ENCODE measurements at places on chromosomes 13 and 19.

DNA sequence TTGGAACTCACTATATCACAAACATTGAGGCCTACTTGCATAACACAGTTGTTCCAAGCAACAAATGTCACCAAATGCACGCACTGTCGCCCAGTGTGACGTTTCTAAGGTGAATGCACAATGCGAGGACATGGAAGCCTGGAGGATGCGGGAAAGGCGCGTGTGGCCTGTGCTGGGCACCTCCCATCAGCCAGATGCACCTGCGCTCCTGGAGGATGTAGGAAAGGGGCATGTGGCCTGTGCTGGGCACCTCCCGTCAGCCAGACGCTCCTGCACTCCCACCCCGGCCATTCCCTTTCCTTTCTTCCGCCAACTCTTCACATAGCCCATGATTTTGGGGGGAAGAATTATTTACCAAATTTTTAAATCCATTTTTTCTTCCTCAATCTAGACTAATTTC lies 202.4 kb upstream of the SOX1 start:
- DNase-seq = no peak

GRCh38 chr13:77398825-77399620 lies 72.1 kb upstream of the MYCBP2 start:
- DNase-seq = no peak

DNA sequence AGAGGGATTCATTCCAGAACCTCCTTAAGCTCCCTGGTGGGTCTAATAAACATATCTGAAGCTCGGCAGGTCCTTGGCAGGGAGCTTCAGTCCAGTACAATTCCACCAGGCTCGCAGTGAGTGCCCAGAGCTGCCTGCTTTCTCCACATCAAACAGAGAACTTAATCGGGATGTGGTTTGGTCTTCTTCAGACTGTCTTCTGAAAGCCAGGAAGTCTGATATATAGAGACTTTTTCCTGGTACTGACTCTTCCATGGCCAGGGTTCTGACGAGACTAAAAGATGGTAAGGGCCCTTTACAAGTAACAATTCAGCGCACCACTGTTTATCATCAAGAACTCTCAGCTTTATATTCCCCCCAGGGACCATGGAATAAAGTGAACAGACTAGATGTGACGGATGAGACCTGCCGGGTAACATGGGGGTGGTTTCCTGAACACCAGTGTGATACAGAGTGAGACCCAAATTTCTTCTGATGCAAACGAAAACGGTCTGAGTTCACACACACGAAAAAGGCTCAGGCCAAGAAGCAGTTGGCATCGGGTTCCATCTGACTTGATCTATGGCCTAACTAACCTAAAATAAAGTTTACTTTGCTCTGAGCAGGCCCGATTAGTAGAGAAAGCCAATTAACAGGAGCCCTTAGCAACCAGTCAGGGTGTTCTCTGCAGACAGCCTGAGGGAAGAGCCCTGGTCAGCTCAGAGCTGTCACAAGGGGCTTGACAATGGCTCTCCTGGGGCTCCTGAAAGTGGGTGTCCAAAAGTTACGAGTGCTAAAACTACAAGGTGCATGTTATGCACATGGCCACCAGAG lies 29.0 kb downstream of the RANBP3 start:
- no peak for DNase-seq

DNA sequence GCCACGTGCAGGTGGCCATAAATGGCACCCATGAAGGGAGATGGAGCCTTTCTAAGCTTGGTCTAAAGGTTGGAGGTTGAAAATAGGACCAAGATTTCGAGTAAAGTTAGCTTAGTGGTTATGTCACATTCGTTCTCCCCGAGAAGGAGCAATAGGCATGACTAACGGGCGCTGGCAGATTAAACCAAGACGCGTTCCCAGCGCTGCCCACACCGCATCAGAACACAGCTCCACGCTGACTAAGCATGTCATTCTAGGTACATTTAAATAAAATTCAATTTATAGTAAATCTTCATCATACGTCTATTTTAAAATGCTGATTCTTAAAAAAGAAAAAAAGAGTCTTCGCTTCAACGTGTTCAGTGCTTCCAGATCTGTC lies 95.0 kb upstream of the IRS2 start:
- no peak for DNase-seq

GRCh38 chr19:39436350-39436716 lies 584 bp upstream of the RPS16 start:
- no peak for DNase-seq

- no peak for DNase-seq
These were observed 294.1 kb downstream of the DLEU7 start for GRCh38 chr13:50549221-50549942.

- DNase-seq = no peak
These were observed 29.1 kb downstream of the NUP58 start for GRCh38 chr13:25330541-25330940.

DNA sequence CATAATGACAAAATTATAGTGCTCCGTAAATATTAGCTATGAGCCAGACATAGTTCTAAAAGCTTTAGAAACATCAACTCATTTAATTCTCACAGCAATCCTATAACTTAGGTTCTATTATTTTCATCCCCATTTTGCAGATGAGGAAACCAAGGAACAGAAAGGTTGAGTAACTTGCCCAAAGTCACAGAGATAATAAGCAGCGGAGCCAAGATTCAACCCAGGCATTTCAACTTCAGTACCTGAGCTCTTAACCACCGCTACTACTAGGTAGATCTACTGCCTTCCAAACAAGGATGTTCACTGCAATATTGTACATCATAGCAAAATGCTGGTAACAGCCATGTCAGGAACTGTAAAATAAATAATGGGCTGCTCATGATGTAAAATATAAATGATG lies 39.9 kb downstream of the ELF1 start:
- DNase-seq = no peak

GRCh38 chr19:51141181-51141580 lies 920 bp upstream of the SIGLEC7 start:
- DNase-seq = no peak

GRCh38 chr19:1668486-1669270 lies 16.3 kb upstream of the TCF3 start:
- no peak for DNase-seq

GRCh38 chr19:7570761-7571160 lies 24.9 kb upstream of the CAMSAP3 start:
- no peak for DNase-seq

- DNase-seq = no peak
These were observed 7.3 kb downstream of the PLPPR3 start for GRCh38 chr19:814152-815078.

DNA sequence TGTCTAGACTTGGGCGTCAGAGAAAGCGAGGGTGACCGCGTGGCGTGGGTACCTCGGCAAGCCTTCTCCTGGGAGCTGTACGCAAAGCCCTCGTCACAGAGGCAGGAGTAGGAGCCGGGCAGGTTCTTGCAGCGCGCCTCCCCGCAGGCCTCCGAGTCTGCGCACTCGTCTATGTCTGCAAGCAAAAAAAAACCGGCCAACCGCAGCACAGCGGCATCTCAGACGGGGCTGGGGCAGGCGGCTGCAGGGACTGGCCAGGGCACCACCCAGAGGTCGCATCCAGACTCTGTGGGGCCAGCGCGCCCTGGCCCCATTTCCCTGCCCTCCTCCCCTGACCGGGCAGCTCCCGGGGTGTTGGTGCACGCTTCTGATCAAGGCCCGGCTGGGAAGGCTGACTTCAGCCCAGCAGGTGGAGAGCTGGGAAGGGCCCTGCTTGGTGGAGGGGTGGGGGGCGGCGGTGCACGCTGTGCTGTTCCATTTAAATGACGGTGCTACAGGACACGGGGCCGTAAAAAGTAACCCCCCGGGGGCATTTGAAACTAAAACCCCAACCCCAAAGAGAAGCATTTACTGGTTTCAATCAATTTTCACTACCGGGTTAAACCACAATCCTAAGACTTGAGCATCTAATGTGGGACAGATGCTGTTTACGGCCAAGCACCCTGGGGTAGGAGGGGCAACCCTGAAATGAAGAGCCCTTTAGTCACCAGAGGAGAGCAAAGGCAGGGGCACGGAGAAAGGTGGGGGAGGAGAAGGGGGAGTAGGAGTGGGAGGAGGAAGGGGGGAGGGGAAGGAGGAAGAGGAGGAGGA lies 28.2 kb downstream of the GAS6 start:
- peak; percentile 61 for DNase-seq

DNA sequence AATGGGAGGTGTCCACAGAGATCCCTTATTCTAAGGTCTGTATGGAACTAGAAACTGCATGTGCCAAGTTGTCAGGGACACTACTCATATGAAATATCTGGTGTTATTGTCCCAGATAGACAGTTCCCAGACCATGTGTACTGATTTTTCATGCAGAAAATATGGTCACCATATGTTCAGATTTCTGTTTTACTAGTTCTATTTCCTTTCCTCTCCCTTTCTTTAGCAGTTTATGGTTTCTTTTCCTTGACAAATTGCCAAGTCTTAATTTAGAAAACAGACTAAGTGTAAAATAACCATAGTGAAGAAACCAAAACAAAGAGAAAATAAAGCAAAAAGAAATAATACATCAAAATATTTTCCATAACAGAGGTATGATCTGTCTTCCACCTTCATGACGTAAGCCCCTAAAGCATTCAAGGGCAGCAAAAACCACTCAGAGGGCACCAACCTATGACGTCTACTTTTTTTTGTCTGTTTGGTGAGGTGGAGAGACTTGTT lies 248.5 kb downstream of the KCTD12 start:
- peak; percentile 31 for DNase-seq

GRCh38 chr13:82654143-82654542 lies 1228.1 kb downstream of the SLITRK1 start:
- DNase-seq = no peak

GRCh38 chr19:50500753-50501151 lies 10.2 kb downstream of the JOSD2 start:
- DNase-seq = no peak

DNA sequence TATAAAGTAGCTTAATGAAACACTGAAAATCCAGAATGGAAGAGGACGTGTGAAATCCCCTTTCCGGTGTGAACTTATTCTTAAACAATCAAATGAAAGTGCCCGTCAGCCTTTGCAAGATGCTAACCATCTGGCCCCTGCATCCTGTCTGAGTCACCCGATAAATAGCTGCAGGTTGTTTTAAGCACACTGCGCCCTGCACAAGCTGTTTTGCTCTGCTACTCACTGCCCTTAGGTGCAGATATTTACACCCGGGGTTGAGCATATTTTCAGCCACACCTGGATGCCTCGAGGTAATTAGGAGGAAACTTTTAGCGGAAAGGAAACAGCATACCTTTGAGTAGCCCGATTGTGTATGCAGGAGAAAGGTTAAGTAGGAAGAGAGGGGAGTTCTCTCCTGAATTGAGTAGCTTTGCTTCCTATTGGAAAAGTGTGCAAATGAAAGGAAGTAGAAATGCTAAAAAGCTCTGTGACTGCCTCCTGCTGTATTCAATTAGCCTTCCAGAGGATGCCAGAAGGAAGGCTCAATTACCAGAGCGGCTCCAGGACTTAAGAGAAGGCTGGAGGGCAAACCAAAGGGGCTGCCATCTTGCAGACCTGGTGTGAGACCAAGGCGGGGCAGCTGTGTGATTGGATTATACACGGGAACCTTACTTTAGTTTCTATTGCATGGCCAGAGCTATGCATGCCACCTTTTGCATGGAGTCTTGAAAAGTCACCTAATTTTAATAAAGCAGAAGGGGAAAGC lies 42.5 kb downstream of the IRS2 start:
- peak; percentile 20 for DNase-seq

DNA sequence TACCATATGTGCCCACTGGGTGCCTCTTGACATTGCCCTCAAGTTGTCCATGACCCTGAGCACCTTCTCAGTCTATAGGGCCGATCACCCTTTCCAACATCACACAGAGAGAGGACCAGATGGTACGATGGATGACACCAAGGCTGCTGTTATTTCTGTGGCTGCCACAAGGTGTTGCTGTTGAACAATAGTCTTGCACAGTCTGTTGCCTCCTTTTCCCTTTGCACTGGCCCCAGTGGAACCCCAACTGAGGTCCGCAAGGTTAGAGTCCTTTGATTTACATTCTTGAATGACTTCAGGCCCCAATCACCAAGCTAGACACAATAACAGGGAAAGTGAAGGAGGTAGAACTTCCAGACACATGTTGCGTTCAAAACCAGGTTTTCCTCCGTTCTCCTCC lies 52.0 kb downstream of the TINCR start:
- no peak for DNase-seq

- no peak for DNase-seq
These were observed 10.4 kb downstream of the ATP4B start for GRCh38 chr13:113647351-113648215.

DNA sequence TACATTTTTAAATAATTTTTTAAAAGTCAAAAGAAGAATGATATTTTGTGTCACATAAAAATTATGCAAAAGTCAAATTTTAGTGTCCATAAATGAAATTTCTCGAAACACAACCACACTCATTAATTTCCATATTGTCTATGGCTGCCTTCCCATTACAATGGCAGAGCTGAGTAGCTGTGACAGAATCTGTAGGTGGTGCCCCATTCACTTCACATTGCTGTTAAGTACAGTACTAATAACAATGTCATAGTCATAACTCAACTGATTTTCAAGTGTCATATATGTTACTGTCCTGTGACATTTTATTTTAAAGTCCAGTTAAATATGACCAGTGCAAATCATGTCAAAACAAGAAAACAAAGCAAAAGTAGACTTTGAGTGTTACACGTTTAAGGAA lies 114.3 kb downstream of the SPRY2 start:
- DNase-seq = no peak

GRCh38 chr13:44165889-44166496 lies 207.6 kb upstream of the SERP2 start:
- no peak for DNase-seq

Measured in fibroblast of skin of left biceps (primary cell).